ENCODE measurements at places on chromosomes 7 and 10. TPM values are rescaled to one million over a fixed set of nuclear protein-coding genes. Genes with fewer than 3 reads are reported as not detected.

TSPAN15 gene
- total RNA-seq = 4.7 TPM

PVRIG gene
- 0.78 TPM for total RNA-seq

GRCh38 chr10:38209332-38209731, 115.2 kb downstream of the ZNF37A start:
- H3K4me3 ChIP-seq = no peak overlapping the region
- no peak for DNase-seq
- no peak overlapping the region for H3K27ac ChIP-seq
- H3K36me3 ChIP-seq = no peaks in the 10 kb centered on the region

DNA sequence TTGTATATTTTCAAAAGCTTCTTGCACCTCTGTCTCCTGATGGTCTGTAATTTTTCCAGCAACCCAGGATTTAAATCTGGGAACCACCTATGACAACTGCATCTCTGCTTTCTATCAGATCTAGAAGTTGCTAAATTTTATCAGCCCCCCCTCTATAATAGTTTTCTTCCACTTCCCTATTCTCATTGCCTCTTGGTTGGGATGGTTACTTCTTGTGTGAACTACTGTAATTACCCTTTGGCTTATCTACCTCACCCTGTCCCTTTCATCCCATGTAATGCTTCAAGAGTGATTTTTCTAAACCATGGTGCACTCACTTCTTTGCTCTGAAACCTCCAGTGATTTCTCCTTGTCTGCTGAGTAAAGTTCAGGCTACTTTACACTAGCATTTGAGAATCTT, 92.3 kb downstream of the BMPR1A start:
- no peaks in the 10 kb centered on the region for H3K27me3 ChIP-seq
- no peak for DNase-seq
- no peaks in the 10 kb centered on the region for H3K36me3 ChIP-seq
- no peak overlapping the region for H3K4me3 ChIP-seq

- no peaks in the 10 kb centered on the region for H3K27me3 ChIP-seq
- DNase-seq = no peak
- no peak overlapping the region for H3K4me3 ChIP-seq
- peaks cover 4% of the 10 kb centered on the region for H3K4me1 ChIP-seq
- no peak overlapping the region for H3K27ac ChIP-seq
These were observed 86.3 kb downstream of the LCOR start for GRCh38 chr10:96918214-96919002.

GRCh38 chr10:7610651-7611389, 55.9 kb downstream of the ITIH5 start:
- no peak overlapping the region for H3K27ac ChIP-seq
- DNase-seq = no peak
- no peak overlapping the region for H3K4me3 ChIP-seq
- H3K36me3 ChIP-seq = no peaks in the 10 kb centered on the region

GRCh38 chr10:74111799-74112198, 38.8 kb downstream of the AP3M1 start:
- no peak overlapping the region for H3K4me3 ChIP-seq
- H3K27me3 ChIP-seq = no peaks in the 10 kb centered on the region
- peaks cover 56% of the 10 kb centered on the region for H3K36me3 ChIP-seq
- H3K27ac ChIP-seq = no peak overlapping the region
- DNase-seq = no peak
- peaks cover 37% of the 10 kb centered on the region for H3K4me1 ChIP-seq

- H3K27me3 ChIP-seq = no peaks in the 10 kb centered on the region
- H3K4me3 ChIP-seq = no peak overlapping the region
- no peak for DNase-seq
- H3K4me1 ChIP-seq = peaks cover 7% of the 10 kb centered on the region
- no peak overlapping the region for H3K27ac ChIP-seq
These were observed 19.0 kb downstream of the EBF3 start for GRCh38 chr10:129945064-129945463.

DNA sequence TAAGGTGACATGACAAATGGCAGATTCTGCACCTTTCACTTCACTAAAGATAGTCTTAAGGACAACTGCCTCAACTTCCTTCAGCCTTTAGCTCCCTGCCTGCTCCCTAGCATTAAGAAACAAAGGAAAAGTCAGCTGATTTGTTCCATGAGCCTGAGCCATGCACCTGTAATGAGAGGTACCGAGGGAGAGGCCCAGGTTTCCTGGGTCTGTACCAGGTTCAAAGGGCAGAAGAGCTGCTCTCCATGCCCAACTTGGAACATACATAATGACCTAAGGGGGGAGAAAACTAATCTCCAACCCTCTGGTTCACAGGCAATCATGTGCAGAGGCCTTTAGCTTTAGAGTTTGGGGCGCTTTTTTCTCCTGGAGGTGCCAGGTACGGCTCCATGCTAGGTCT, 111.2 kb downstream of the JAZF1 start:
- H3K4me3 ChIP-seq = no peak overlapping the region
- no peaks in the 10 kb centered on the region for H3K27me3 ChIP-seq
- H3K4me1 ChIP-seq = peaks cover 19% of the 10 kb centered on the region
- no peaks in the 10 kb centered on the region for H3K36me3 ChIP-seq
- DNase-seq = no peak
- no peak overlapping the region for H3K27ac ChIP-seq
